ENCODE measurements at places on chromosomes 3 and 15. TPM values are rescaled to one million over a fixed set of nuclear protein-coding genes. Genes with fewer than 3 reads are reported as not detected.

- no peak for DNase-seq
Measured at GRCh38 chr3:157136647-157137387, 23.1 kb downstream of the CCNL1 start.

DNA sequence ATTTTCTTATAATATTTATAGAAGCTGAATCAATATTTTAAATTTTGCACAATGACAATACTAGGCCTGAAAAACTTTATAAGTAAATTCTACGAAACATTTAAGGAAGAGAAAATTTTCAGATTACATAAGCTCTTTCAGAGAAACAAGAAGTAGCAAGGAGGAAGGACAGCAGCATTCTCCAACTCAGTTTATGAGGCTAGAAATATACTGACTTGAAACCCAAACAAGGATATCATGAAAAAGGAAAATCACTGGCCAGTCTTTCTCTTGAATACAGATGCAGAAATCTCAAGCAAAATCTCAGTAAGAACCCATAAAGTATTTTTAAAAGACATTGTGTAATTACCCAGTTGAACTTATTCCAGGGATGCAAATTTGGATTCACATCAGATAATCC lies 121.3 kb downstream of the STAC start:
- DNase-seq, result no peak

- no peak for DNase-seq
Measured at GRCh38 chr3:176415661-176416295, 781.5 kb downstream of the TBL1XR1 start.

- no peak for DNase-seq
Measured at GRCh38 chr3:26350853-26351252, 271.7 kb upstream of the LRRC3B start.

The CCDC39 gene
- 0.54 TPM for total RNA-seq

The TMEM108 gene
- total RNA-seq, result 9.1 TPM

The SLC9C1 gene
- total RNA-seq, result 0.45 TPM

The FAM174B gene
- 25.0 TPM for total RNA-seq

The ATG3 gene
- total RNA-seq, result 27.3 TPM

Measured in cerebellum (tissue), 4 donors.